ENCODE measurements at places on chromosomes 3 and 15.

DNA sequence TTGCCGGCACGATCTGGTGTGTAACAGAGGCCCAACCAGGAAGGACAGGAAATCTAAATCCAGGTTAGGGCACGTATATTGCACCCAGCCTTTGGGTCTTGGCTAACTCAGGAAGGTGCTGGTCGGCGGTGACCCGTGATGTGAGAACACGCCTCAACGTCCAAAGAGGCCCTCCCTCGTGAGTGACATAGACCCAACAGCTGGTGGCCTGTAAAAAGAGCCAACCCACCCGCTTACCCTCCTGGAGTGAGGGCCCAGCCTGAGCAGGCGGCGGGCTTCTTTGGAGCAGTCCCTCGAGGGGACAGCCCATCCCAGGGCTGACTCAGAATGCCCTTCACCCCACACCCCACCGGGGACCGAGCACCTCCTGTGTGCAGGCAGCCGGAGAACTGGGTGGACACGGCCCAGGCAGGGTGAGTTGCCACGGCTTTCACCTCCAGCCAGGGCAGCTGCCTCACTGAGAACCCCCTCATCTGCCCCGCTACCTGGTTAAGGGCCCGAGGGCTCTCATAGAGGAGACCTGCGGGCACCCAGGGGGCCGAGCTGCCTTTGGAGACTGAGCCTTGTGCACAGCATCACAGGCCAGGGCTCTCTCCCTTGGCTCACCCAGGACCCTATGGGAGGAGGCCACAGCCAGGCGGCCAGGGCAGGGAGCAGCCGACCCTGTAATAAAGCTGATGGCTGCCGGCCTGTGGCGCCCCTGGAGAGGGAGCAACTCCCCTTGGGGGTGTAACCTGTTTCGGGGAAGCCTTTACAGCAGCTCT, 41.8 kb downstream of the ZNF710 start:
- DNase-seq = no peak

DNA sequence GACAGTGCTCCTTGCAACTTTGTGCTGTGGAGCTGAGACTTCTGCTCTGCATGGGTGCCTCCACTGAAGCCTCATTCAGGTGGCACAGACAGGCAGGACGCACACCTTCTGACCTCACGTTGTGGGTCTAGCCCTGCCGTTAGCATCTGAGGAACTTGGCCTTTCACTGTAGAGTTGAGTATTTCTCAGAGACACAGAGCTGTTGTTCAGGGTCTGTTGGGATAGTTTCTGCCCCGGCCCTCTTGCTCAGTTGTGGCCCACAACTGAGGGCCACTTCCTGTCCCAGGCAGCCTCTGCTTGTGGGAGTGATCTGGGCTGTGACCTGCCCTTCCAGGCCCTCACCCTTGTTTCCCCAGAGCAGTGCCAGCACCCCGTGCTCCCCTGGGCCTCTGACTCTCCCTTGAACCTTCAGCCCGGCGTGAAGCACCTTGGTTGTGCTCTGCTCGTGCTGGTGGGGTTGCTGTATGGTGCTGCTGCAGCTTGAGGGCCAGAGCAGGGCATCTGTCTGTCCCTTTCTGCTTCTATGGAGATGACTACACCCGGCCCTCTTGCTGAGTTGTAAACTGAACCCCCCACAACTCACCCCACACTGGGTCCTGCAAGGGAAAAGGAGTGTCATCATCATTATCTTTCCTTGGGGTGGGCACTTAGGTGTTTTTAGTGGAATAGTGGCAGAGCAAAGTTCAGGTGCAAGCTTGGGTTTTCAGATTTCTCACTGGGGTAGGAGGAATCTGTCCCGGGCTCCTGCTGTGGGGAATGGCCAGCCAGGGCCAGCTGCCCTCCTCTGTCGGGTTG, 11.7 kb downstream of the BAHD1 start:
- no peak for DNase-seq

DNA sequence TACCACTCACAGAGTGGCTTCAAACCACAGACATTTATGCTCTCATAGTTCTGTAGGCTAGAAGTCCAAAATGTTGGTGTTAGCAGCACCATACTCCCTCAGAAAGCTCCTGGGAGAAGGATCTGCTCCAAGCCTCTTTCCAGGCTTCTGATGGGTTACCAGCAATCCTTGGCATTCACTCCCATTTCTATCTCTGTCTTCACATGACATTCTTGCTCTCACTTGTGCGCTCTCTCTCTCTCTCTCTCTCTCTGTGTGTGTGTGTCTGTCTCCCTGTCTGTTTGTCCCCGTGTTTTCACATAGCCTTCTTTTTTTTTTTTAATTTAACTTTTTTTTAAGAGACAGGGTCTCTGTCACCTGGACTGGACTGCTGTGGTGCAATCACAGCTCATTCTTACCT, 26.3 kb downstream of the CDAN1 start:
- peak; percentile 26 for DNase-seq

- no peak for DNase-seq
Observed at GRCh38 chr3:15919971-15920370, 122.2 kb upstream of the ANKRD28 start.

GRCh38 chr15:89747708-89748682, 3.1 kb downstream of the MESP1 start:
- DNase-seq = no peak

DNA sequence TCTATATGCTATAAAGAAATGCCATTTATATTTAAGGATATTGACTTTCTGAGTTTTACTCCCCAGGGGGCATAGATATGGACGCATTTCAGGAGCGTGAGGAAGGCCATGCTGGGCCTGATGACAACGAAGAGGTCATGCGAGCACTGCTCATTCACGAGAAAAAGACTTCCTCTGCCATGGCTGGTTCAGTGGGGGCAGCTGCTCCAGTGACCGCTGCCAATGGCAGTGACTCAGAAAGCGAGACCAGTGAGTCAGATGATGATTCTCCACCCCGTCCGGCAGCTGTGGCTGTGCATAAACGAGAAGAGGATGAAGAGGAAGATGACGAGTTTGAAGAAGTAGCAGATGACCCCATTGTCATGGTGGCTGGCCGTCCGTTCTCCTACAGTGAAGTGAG, 38.4 kb downstream of the GTF2E1 start:
- DNase-seq = peak; percentile 81

DNA sequence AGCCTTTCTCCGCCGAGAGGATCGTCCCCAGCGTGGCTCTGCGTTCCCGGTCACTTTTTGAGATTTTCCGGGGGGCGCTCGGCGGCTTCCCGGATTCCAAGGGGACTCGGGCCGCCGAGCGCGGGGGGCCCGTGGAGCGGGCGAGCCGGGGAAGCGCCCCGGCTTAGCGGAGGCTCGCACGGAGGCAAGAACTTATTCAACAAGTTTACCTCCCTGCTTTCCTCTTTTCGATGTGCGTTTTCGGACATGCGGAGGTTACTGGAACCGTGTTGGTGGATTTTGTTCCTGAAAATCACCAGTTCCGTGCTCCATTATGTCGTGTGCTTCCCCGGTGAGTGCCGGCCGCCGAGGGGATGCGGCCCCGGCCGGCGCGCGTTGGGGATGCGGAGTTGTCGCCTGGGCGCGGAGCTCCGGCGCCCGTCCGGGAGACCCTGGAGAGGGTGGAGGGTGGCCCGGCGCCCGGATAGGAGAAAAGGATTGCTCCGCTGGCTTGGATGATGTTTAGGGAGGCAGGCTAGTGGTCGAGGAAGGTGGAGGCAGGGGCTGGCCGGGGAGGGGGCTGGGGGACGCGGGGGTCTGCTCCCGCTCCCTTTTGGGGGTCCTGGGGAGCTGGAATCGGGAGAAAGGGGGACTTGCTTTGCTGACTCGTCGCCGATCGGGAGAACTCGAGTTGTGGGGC, 810 bp downstream of the PTPRG start:
- peak; percentile 31 for DNase-seq

GRCh38 chr3:153633407-153633806, 471.4 kb downstream of the RAP2B start:
- no peak for DNase-seq

GRCh38 chr3:71172951-71173350, 410.6 kb downstream of the FOXP1 start:
- peak; percentile 94 for DNase-seq

GRCh38 chr3:155744010-155744625, 753 bp downstream of the PLCH1 start:
- no peak for DNase-seq

All from amniotic epithelial cell (primary cell).